ENCODE measurements at places on chromosomes 2 and 18.

- DNase-seq, result no peak
These were observed 56.2 kb upstream of the TMEM163 start for GRCh38 chr2:134774786-134775641.

GRCh38 chr18:76529433-76529811 lies 34.4 kb upstream of the ZNF516 start:
- no peak for DNase-seq

- no peak for DNase-seq
These were observed 18.3 kb upstream of the TAF4B start for GRCh38 chr18:26207937-26208336.

DNA sequence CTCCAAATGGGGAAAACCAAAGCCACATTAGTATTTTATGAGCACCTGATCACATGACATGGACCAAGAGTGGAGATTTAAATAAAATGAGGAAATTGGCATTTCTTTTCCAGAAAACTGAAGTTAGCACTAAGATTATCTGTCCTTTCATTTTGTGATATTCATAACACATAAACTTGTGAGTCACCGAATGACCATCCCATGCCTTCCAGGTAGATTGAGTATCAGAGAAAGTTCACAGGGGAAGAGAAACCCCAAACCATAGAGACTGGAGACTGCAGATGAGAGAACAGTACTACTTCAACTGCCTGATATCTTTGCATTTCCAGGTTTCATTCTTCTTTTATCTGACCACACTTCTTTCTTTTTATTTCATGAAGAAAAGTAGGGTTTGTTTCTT lies 176.3 kb upstream of the LRP1B start:
- DNase-seq, result no peak

Measured in AG20443 (cell line).